ENCODE measurements at places on chromosomes 3 and 15.

DNA sequence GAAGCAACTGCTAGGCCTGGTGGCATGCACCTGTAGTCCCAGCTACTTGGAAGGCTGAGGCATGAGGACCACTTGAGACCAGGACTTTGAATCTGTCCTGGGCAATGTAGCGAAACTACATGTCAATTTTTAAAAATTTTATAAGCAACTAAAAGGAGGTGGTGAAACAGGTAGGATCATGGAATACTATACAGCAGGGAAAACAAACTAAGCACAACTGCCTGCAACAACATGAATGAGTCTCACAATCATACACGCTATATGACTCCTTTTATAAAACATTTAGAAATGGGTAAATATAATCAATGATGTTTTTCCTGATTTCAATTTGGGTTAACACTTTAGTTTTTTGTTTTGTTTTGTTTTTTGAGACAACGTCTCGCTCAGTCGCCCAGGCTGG, 29.5 kb upstream of the CNBP start:
- DNase-seq = no peak

- DNase-seq = no peak
Observed at GRCh38 chr3:103393395-103394186, 958.8 kb downstream of the ZPLD1 start.

DNA sequence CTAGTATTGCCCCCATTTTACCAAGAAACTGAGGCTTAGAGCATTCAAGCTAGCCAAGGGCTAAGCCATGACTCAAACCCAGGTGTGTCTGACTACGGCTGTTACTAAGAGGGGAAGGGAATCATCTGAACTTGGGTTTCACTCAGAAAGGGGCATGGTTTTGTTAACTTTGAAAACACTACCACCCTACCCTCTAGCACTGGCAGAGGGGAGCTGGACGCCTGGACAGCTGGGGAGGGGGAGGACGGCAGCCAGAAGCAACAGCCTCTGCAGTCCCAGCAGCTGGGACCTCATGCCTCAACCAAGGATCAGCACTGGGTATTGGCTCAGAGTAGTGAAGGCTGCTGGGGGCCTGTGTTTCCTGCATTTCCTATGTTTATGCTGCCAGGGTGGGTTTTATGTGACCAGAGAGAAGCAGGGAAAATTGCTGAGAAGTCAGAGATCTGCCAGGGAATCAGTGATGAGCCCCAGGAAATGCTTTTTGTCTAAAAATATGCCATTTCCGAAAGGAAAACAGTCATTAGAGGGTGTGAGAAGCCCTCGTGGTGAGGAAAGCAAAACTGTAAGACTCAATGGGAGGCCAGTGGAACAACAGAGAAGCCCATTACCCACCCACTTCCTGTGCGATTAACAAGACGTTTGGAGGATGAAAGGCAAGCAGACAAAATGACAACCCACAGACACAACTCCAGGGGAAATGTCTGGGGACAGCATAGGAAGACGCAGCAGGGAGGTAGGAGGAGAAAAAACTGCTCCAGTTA, 41.2 kb downstream of the LIPC start:
- DNase-seq = peak; percentile 65

DNA sequence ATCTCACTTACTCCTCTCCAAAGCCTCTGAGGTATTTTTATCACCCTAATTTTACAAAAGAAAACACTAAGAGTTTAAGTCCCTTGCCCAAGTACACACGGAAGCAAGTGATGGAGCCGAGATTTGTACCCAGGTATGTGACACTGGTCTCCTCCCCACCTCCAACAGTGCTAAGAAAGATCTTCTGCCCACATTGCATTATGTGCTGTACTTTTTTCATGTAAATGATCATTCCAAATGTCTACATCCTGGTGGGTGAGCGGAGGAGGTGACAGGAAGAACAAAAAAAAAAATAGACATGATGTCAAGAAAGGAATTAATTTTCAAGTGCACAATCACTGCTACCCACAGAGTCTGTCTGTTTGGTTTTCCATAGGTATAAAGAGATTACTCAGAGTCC, 694.1 kb downstream of the FHIT start:
- no peak for DNase-seq

GRCh38 chr3:42019953-42020260, 58.0 kb upstream of the ULK4 start:
- DNase-seq = no peak
